ENCODE measurements at places on chromosomes 4 and X.
A peak's percentile ranks its signal among the peaks of the same experiment; 100 is the strongest.

DNA sequence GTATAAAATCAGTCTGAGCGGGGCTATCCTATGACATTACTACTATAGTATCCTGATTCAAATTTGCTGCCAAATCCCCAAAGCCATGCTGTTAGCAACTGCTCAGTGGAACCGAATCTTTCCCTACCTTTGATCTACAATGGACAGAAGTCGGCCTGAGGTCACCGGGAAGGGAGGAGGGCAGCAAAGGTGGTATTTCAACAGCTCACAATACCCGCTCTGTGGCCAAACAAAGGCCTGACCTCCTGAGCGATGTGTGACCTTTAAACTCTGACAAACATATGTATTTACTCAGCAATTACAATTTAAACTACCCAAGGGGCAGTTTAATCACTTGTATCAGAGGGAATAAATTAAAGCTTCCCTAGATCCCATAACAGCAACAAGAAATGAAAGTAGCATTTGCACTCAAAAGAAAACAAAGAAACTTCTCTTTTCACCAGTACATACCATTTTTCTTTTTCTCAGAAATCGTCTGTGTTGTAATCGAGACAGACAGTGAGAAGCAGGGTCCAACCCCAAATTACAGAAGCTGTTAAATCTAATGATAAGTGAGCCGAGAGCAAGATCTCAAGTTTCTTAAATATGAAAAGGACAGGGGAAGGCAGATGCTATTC is 11.6 kb upstream of the TMEM128 start:
- no peak for DNase-seq

- peak; percentile 53 for DNase-seq
These were observed 81.2 kb downstream of the APOOL start for GRCh38 chrX:85084770-85085393.

- DNase-seq, result no peak
These were observed 1.7 kb downstream of the TMEM131L start for GRCh38 chr4:153467897-153468262.

- DNase-seq, result no peak
These were observed 34.1 kb downstream of the EXOC1 start for GRCh38 chr4:55887594-55887993.

DNA sequence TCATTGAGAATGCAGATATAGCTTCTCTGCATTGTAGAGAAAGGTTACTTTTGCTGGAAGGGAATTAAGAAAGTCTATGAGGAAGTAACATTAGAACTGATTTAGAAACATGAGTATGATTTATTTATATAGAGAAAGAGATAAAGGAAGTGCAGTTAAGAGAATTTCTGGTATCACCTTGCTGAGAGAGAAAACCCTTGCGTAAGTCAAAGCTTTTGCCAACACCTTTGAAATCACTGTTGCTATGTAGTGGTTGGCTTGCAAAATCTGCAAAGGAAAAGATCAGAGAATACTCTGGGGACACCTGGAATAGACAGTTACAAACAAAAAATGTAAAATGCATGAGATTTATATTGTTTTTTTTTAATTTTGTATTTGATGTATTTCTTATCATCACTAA is 137.3 kb upstream of the RXFP1 start:
- no peak for DNase-seq

- no peak for DNase-seq
These were observed 1587.9 kb upstream of the ADGRL3 start for GRCh38 chr4:59612235-59612634.

- no peak for DNase-seq
These were observed 25.7 kb downstream of the AFF1 start for GRCh38 chr4:86960557-86960961.

DNA sequence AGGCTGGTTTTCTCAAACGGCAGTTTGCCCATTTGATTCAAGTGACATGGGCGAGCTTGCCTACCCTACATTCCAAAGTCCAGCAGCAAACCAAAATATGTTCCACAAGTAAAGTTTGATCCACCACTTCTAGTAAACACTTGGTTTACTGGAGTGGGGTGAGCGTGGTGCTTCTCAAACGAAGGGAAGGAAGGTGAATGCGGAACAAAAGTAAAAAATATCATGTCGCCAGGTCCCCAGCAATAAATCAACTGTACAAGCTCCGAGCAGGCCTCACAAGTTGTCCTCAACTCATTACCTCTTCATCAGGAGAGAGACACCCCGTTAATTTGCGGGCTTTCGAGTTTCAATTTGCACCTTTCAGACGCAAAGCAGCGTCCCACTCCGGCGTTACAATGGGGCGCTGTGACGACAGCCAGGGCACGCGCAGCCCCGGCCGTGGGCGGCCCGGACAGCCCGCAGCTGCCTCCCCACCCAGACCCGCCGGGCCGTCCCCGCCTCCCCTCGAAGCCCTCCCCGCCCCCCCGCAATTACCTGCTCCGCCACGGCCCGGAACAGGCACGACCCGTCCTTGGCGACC is 1.0 kb downstream of the OTUD4 start:
- DNase-seq, result peak; percentile 85

GRCh38 chr4:143473334-143474126 is 40.0 kb upstream of the SMARCA5 start:
- DNase-seq, result peak; percentile 11

DNA sequence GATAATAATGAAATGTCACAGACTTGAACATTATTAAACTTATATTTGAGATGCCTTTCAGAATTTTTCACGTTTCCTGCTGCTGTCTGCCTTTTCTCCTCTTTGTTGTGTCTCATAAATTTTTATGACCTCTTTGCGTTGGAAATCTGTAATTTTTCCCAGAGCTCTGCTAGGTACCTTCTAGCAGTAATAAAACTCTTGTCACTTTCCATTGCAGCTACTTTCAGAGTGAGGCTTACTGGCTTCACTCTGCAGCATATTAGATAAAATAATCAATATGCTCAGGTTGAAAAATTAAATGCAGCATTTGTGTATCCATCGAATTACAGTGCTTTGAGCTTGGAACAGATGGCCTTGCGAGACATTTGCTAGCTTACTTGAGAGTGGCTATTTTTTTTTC is 689.0 kb downstream of the GRID2 start:
- DNase-seq, result no peak

- no peak for DNase-seq
These were observed 1276.1 kb downstream of the PCDH7 start for GRCh38 chr4:31995943-31996901.

DNA sequence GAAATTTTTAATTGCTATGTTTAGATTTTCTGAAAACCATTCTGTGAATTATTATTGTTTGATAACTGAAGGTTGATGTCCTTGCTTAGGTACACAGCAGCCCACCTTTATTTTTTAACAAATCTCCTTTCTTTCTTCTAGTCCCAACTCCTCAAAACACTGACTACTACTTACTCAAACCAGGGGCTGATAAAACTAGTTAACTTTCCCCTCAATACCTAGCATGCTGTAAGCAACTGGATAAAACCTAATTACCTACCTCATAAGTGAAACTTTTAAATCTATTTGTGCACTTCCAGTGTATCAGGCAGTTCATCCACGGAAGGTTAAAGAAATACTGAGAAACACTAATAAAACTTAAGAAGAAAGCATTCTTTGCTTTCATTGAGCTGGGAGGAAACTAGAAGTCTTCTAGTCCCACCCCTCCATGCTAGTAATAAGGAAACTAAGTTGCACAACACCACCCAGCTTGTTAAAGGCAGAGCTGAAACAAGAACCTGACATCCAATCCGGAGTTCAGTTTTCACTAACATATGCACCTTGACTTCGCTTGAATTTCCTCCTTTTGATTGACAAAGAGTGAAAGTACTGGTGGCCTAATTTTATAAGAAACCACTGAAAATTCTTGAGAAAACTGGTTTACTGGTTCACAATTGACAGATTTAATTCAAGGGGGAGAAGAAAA is 180.2 kb upstream of the TET2 start:
- peak; percentile 65 for DNase-seq

- no peak for DNase-seq
These were observed 19.8 kb downstream of the TSPAN5 start for GRCh38 chr4:98638661-98639060.

DNA sequence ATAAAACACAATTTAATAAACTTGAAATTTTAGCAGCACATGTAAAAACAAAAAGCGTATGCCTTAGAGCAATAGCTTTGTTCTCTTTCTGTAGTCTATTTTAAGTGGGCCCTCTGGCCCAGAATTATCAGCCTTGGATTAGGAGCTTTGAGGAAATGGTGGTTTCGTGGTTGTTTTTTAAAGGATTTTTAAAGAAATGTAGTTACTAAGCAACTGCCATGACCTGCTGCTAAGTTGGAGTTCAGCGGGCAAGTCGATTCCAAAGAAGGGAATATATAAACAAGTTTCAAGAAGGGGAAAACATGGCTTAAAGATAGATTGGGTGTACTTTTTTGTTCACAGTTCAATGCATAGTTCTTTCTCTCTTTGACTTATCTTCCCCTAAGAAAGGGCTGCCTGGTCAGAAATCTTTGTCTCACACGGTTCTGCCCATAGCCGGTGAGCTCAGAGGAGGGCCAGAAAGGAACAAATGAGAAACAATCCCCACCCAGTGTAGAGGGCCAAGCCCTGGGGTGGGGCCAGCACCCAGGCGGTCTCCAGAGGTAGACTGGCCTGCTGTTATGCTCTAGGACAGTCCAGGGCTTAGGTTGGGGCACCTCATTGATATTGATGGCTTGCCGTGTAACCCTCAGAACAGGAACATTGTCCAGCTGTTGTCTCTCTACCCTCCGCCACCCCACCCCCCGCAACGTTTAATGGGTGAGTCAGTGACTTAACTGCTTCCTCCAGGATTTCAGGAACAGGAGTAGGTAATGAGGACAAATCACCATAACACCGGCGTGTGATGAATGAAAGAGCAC is 32.5 kb downstream of the DLG3 start:
- DNase-seq, result no peak

DNA sequence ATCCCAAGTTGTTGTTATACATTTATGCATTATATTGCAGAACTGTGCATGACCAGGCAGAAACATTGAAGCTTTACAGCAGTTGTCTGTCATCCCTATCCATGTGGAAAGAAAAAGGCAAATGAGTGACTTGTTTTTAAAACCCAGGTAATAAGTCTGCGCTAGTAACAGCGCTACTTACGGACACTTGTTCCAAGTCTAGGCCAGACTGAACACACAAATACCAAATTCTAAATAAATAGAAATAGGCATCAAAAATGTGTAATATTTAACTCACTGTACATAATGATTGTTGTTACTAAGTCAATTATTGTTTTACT is 548 bp upstream of the MAML3 start:
- DNase-seq, result no peak

GRCh38 chrX:109760209-109760921 is 27.3 kb upstream of the ACSL4 start:
- DNase-seq, result no peak

Data from GM13977 (cell line).